ENCODE measurements at places on chromosomes 5 and 9.

- DNase-seq = no peak
- H3K36me3 ChIP-seq = no peaks in the 10 kb centered on the region
- H3K4me3 ChIP-seq = no peak overlapping the region
- H3K4me1 ChIP-seq = no peaks in the 10 kb centered on the region
- no peak overlapping the region for H3K27ac ChIP-seq
- no peaks in the 10 kb centered on the region for H3K27me3 ChIP-seq
Observed at GRCh38 chr9:107794259-107794658, 304.7 kb upstream of the KLF4 start.

GRCh38 chr9:88534456-88535225 lies at the start of gene NXNL2:
TSS of gene NXNL2 (plus strand) at chr9:88535178. CDS start at chr9:88535435, 257 bp downstream.
- no peaks in the 10 kb centered on the region for H3K4me1 ChIP-seq
- no peak within 1 kb of the TSS for H3K27ac ChIP-seq
- H3K4me3 ChIP-seq = peak within 1 kb of the TSS; percentile 2
- no peak for DNase-seq
- H3K36me3 ChIP-seq = peaks cover 2% of the 10 kb centered on the region
- peaks cover 55% of the 10 kb centered on the region for H3K27me3 ChIP-seq

DNA sequence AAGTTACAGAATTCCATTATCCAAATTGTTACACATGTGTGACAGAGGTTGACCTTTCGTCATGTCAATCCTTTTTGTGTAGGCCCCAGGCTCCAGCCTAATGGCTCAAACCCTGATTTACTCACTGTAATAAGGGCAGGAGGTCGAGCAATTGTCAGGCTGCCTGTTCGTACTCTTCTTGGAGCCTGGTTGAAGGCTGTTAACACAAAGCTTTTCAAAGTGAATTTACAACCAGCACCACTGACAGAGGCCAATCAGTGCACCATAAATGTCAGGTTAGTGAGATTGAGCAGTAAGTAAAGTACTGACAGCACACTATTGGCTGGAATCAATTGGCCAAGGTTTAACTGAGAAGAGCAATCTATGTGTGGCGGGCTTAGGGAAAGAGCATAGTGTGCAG lies 16.8 kb downstream of the PRDM6 start:
- H3K4me1 ChIP-seq = peaks cover 8% of the 10 kb centered on the region
- H3K27ac ChIP-seq = no peak overlapping the region
- no peak overlapping the region for H3K4me3 ChIP-seq
- DNase-seq = no peak

- H3K27me3 ChIP-seq = no peaks in the 10 kb centered on the region
- H3K36me3 ChIP-seq = peaks cover 11% of the 10 kb centered on the region
- no peak overlapping the region for H3K4me3 ChIP-seq
- no peak for DNase-seq
- H3K4me1 ChIP-seq = peaks cover 11% of the 10 kb centered on the region
Observed at GRCh38 chr9:33868440-33868973, 51.5 kb downstream of the UBE2R2 start.

DNA sequence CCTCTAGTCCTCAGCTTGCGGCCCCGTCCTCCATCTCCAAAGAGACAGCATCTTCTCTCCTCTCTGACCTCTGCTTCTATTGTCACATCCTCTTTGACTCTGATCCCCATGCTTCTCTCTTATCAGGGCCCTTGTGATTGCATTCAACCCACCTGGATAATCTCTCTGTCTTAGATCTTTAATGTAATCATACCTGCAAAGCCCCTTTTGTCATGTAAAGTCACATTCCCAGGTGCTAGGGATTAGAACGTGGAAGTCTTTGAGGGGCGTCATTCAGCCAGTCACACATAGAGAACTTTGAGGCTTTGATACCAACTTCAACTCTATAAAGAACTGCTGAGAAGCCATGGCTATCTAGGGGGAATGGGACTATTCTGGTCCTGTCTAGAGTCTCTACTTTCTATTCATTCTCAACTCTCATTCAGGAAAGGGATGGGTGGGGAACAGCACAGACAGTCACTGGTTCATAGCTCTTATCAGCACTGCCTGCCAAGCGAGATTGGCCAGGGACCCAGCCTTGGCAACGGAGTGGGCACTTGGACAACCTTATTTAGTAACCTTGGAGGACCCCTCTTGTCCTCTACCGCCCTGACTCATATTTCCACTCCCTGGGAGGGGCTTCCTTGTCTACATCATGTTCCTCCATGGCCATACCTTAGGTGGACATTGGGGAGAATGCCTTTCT lies 29.0 kb downstream of the TAS2R1 start:
- DNase-seq = no peak
- H3K4me3 ChIP-seq = no peak overlapping the region
- H3K4me1 ChIP-seq = no peaks in the 10 kb centered on the region
- H3K27me3 ChIP-seq = no peaks in the 10 kb centered on the region
